Psoas muscle (tissue), 8 donors: ENCODE measurements at places on chromosomes 7 and 10. TPM values are rescaled to one million over a fixed set of nuclear protein-coding genes. Genes with fewer than 3 reads are reported as not detected.

Gene AKR1B1
- polyA plus RNA-seq = 216 TPM

Gene ZNF804B
- polyA plus RNA-seq = not detected

Gene TMEM176B
- polyA plus RNA-seq = 3.9 TPM

Gene CDHR1
- not detected for polyA plus RNA-seq

Gene TMEM178B
- 0.58 TPM for polyA plus RNA-seq

Gene SLC29A4
- 3.7 TPM for polyA plus RNA-seq

Gene PTF1A
- not detected for polyA plus RNA-seq

Gene HOXA13
- polyA plus RNA-seq = 0.01 TPM

Gene EBLN1
- polyA plus RNA-seq = not detected

Gene PAOX
- 3.6 TPM for polyA plus RNA-seq

Gene FZD1
- 2.2 TPM for polyA plus RNA-seq

Gene PRKAR2B
- polyA plus RNA-seq = 3.5 TPM

Gene SAP25
- polyA plus RNA-seq = not detected

Gene ADARB2
- 0.05 TPM for polyA plus RNA-seq

Gene SPDYE16
- 0.13 TPM for polyA plus RNA-seq

Gene SP8
- polyA plus RNA-seq = not detected

Gene CLEC5A
- polyA plus RNA-seq = 0.11 TPM

Gene MUC12
- polyA plus RNA-seq = 0.09 TPM

Gene GFRA1
- 4.6 TPM for polyA plus RNA-seq

Gene STRA8
- not detected for polyA plus RNA-seq

Gene CNNM2
- polyA plus RNA-seq = 1.3 TPM

Gene PGAM2
- 1,581 TPM for polyA plus RNA-seq

Gene RASA4B
- polyA plus RNA-seq = 49.0 TPM

Gene ELN
- polyA plus RNA-seq = 16.3 TPM

Gene SHH
- polyA plus RNA-seq = 0.01 TPM

Gene TACC2
- 168 TPM for polyA plus RNA-seq

Gene ARHGEF5
- polyA plus RNA-seq = 0.17 TPM

Gene ABCB1
- polyA plus RNA-seq = 0.09 TPM

Gene INA
- polyA plus RNA-seq = not detected

Gene BAIAP2L1
- polyA plus RNA-seq = 0.80 TPM

Gene MTPN
- 107 TPM for polyA plus RNA-seq

Gene CYP2C19
- not detected for polyA plus RNA-seq

Gene UCN3
- polyA plus RNA-seq = not detected

Gene COBL
- polyA plus RNA-seq = 59.5 TPM

Gene FGFR2
- polyA plus RNA-seq = 0.10 TPM

Gene KEL
- 0.06 TPM for polyA plus RNA-seq

Gene SAMD9L
- 0.76 TPM for polyA plus RNA-seq
